ENCODE measurements at places on chromosomes 7 and 10.

DNA sequence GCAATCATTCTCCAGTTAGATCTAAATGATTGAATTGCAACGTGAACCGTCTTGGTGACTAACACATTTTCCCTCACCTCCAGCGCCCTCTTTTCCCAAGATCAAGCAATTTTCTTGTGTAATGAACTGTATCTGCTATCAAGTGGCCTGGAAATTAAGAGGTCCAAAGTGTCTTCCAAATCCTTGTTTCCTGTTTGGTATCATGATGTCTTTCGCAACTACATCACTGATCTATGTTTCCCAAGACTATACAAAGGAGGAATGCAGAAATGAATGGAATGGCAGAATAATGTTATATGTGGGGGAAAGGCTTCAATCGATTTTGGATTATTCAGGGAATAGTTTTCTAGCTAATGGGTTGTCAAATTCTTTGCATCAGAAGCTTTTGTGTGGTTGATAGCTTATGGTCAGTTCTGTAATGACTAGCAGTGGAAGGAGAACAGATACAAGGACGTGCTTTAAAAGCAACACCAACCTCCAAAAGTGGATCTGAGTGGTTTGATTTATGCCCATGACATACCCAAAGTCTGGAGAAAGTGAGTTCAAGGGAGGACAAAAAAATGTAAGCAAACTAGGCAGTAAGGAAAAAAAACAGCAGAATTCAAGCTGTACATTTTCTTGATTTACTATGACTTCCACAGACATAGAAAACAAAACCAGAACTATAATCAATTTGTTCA, 14.6 kb upstream of the ZEB1 start:
- DNase-seq: no peak

DNA sequence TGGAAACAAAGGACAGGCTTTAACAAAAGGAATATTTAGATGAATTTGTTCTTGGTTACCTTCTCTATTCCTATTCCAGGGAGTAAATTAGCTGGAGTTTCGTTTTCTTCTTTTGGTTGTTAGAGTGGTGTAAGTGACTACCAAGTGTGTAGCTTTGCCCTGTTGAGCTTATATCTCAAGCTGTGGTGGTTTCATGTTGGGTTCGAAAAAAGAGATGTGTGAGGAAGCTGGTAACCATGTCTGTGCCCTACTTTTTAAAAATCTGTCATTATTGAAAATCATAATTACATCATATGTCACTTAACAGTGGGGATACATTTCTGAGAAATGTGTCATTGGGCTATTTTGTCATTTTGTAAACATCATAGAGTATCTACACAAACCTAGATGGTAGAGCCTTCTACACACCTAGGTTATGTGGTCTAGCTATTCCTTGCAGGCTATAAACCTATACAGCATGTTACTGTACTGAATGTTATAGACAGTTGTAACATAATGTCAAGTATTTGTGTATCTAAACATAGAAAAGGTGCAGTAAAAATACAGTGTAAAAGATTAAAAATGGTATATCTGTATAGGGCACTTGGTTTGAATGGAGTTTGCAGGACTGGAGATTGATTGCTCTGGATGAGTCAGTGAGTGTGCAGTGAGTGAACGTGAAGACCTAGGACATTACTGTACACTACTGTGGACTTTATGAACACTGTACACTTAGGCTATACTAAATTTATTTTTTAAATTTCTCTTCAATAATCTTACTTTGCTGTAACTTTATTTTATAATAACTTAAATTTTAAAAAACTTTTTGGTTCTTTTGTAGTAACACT, 90.4 kb downstream of the SEPTIN7 start:
- DNase-seq: no peak

GRCh38 chr7:140638173-140638791, 2.3 kb downstream of the DENND2A start:
- no peak for DNase-seq

DNA sequence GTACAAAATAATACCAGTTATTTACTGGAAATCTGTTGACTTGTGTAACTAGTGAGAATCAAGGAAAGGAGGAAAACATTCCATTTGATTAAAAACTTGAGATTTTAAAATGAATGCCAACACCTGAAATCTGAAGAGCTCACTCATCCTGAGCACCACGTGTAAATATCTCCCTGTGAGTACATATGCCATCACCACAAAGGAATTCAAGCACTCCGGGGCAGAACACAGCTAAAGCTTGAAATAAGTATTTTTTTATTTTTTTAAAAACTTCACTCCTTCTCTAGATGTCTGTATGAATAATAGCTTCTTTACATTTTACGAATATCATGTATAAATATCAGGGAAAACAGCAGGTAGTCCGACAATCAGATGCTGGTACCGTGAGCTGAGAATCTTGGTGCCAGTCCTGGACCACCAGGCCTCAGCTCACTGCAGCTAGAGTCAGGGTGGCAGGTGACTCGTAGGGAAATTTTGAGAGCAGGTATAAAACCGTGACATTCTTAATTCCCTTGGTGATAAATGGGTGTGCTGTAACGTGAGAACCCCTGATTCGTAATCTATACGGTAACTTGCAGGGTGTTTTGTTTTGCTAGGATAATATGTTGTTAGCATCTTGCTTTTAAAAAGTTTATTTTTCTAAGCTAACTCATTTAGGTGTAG, 12.7 kb downstream of the LMTK2 start:
- DNase-seq: no peak

- no peak for DNase-seq
Observed at GRCh38 chr10:69474742-69475432, 23.6 kb downstream of the TSPAN15 start.

Measured in DMS79 (cell line).